HEK293T (cell line): ENCODE measurements at places on chromosomes 5 and 9.

DNA sequence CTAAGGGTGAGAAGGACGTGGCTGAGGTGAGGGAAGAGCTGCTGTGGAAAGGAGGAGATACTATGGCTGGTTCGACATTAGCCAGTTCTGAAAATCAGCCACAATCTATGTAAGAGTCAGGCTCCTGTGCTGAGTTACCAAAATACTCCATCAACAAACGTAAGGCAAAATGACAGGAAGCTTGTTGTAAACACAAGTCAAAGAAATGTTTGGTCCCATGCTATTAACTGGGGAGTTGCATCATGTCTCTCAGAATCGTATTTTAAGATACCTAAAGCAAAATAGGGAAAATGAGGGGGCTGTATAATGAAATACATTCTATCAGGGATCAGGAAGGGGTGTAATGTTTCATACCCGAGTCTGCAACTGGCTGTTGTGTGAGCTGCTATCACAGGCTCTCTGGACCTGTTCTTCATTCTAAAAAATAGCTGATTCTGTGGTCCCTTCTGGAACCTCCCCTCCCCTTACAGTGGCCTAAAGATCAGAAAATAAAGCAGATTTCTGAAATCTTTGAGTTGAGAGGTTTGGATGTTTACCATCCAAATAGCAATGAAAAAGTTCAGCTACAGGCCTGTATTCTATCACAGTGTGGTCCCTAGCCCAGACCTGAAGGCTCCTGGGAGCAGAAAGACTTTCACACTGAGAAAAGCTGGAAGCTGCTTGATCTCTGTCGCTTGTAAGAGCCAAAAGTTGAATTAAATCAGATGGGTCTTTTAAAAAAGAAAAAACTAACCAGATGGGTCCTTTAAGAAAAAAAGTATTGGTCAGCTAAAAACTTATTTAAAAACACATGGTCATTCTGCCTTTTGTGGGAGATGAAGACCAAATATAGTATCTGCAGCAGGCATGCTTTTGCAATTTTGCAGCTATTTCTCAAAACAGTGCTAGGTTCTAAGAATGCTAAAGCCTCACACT is 97.8 kb upstream of the SMC5 start:
- no peak for DNase-seq

DNA sequence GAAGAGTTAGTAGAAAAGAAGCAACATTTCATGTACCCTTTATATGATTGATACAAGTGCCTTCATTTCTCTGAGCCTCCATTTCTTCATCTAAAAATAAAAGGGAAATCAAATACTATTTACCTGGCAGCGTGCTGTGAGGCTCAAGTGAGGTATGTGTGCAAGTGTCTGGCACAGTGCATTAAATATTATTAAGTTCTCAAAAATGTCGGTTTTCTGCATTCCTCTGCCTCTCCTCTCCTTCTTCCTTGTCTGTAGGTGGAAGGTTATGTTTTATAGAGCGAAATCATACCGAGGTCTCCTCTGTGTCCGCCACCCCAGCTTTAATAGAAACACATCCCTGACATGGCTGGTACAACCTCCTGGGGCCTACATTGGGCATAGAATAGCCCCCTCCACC is 93.0 kb downstream of the FGF18 start:
- no peak for DNase-seq

DNA sequence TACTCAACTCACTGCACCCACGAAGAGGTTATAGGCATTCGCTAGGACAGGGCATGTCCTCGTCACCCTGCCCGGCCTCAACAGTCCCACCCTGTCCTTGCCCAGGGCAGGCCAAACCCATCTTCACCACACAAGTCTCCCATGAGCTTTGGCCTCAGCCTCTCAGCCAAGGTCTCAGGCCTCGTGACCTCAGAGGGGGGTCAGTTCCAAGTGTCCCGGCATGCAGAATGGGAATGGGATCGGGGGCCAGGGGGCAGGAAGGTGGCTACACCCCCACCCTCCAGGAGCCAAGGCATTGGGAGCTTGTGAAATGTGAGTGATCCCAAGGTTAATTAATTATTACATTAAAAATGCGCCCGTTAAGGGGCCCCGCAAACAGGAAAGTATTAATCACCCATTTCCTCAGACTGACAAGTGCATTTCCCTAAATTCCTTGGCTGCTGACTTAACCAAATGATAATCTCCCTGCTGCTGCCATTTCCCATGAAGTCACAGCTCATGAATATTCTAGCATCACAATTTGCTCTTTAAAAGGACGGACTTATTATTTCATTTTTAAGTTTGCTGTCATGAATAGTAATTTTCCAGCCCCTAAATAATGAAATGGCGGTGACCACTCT is 8.0 kb upstream of the UBAC1 start:
- no peak for DNase-seq

- no peak for DNase-seq
Measured at GRCh38 chr5:110665184-110665726, 61.2 kb downstream of the TMEM232 start.

DNA sequence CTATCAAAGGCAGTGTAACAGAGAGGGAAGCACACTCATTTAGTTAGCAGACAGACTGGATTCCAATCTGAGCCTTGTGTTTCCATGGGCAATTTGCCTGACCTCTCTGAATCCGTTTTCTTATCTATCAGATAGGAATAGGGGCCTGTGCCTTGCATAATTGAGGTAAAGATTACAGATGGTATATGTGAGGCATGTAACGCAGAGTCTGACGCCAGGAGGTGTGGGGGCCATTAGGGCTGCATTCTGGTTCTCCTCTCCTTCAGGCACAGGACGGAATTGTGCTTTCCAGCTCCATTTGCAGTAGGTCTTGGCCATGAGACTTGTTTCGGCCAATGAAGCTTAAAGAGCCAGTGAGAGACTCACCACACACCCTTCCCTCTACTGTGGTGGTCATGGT is 97.6 kb downstream of the FRMD3 start:
- no peak for DNase-seq

- DNase-seq: no peak
Measured at GRCh38 chr5:59286510-59286909, 607.0 kb downstream of the PDE4D start.

DNA sequence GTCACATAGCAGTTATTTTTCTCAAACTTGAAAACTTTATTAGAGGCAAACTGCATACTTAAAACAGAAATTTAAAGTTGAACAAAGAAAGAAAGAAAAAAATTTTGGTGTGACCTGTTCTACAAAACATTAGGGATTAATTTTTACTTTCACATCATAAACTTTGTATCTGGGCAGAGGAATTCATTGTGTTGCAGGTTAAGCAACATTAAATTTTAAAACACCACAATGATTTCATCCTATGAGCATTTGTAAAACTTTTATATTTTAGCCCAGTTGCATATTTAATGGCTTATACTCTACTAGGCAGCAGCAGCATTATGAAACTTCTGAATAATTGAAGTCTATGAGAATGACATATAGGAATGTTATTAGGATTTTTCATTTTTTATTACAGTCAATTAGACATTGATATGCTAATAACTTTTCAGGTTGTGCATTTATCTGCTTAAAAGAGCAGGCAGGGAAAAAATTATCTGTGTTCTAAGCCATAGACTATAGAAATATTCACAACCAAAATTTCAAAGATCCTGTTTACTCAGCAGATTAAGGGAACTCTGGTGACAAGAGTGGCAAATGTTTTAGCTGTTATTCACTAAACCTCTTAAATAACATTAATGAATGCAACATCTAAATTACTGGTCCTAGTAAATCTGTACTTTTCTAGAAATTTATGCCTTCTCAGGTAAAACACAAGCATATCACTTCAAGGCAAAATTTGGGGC is 1088.5 kb upstream of the CDH6 start:
- no peak for DNase-seq
